ENCODE measurements at places on chromosomes 5 and 9.
A peak's percentile ranks its signal among the peaks of the same experiment; 100 is the strongest.

GRCh38 chr9:27192291-27192960 lies 83.4 kb downstream of the TEK start:
- no peak for DNase-seq

GRCh38 chr5:173243831-173244305 lies 8.9 kb upstream of the NKX2-5 start:
- no peak for DNase-seq

GRCh38 chr9:126704157-126704891 lies 90.6 kb downstream of the LMX1B start:
- peak; percentile 26 for DNase-seq

DNA sequence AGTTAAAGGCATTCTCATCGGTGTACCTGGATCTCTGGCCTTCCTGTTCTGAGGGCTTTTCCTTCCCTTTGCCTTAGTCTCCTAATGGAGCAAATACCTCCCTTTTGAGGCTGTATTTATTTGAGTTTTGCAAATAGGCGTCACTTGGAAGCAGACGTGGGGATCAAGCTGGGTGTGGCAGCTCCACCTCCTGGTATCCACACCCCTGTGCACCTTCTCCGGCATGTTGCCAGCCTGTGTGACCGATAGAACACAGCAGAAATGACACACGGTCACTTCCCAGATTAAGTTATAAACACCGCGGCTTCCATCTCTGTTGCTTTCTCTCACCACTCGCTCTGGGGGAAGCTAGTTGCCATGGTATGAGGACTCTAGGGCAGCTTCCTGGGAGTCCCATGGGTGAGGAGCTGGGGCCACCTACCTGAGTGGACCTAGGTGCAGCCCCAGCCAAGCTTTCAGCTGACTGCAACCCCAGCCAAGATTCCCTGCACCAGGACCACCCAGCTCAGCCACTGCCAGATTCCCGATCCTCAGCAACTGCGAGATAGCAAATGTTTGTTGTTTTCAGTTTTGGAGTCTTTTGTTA lies 214.4 kb upstream of the MVB12B start:
- DNase-seq: peak; percentile 54

- peak; percentile 29 for DNase-seq
Measured at GRCh38 chr9:128550770-128551656, 1.4 kb upstream of the SPTAN1 start.

DNA sequence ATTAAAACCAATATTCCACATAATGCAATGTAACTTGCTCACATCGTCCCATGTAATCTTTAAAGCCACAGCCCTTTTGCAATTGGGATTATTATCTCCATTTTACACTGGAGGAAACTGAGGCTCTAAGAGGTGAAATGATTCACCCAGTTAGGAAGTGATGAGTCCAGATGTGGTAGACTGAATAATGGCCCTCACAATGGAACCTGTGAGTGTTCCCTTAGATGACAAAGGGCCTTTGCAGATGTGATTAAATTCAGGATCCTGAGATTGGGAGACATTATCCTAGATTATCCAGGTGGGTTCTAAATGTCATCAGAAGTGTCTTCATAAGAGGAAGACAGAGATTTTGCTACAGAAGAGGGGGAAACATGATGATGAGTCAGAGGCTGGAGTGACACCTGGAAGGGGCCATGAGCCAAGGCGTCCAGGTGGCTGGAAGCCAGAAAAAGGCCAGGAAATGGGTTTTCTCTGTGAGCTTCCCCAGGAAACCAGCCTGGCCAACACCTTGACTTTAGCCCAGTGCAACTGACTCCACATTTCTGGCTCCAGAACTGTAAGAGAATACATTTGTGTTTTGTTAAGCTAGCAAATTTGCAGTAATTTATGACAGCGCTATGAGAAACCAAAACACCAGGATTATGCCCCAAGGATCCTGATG lies 139.1 kb downstream of the KCNIP1 start:
- peak; percentile 33 for DNase-seq

GRCh38 chr5:79793304-79793703 lies 103.7 kb downstream of the CMYA5 start:
- DNase-seq: no peak
